ENCODE measurements at places on chromosomes 6 and 20.

DNA sequence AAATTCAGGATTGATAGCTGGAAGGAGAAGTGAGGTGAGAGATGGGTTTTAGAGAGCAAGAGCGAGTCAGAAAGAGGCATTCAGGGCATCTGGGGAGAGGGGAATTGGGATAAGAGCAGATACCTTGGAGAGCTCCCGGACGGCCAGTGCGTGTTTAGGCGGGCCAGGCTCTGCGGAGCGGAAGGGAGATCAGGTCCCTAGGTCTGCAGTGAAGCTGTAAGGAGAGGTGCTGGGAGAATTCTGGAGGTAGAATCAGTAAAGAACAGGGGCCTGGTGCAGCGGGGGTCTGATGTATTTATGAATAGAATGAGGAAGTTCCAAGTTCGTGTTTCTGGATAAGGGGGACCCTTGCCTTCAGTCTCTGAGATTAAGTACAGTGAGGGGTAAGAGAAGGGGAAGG is 47.4 kb upstream of the FAM83D start:
- no peak for DNase-seq

DNA sequence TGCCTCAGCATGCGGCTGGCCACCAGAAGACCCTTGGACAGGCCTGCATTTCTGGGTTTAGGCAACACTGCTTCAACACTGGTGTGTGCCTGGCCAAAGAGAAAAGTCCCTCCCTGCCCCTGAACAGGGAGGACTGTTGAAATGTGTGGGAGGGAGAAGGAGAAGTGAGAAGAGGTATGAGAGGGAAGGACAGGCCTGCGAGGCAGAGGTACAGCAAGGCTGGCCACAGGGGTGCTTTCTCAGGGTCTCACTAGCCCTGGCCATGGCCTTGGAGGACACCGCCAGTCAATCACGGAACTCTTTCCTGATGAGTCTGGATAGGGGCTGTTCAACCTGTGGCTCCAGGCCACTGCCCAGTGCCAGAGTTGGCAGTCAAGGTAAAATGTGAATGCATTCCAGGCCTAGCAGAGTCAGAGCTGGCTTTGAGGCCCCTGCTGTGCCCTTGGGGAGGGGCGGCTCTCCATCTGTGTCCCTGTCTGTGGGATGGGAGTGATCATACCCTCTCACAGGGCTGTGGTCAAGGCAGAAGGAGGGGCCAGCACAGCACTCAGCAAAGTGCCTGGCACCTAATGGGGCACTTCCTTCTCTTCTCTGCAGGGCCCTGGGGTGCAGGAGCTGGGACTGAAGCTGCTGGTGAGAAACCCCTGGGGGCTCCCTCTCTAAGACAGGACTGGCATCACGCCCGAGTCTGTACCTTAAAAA is 43.2 kb upstream of the CDH22 start:
- DNase-seq: no peak

DNA sequence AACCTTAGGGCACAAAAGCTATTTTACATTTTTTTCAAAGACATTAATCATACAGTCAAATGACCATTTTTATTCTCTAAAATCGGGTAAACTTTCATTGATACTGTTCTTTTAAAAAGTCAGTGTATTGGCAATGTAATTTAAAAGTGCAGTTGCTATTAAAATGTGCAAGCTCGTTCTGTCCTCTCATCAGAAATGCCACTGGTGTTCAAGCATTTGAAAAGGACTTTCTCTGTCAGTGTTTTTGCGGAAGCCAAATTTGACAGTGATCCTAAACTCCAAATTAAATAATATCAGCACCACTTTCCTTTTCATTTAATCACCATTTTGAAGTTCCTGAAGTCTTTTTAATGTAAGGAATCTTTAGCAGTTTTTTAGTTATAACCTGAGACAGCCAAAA is 69.6 kb downstream of the AFG1L start:
- DNase-seq: no peak

- DNase-seq: no peak
Observed at GRCh38 chr20:63064745-63065711, 58.3 kb upstream of the BHLHE23 start.

DNA sequence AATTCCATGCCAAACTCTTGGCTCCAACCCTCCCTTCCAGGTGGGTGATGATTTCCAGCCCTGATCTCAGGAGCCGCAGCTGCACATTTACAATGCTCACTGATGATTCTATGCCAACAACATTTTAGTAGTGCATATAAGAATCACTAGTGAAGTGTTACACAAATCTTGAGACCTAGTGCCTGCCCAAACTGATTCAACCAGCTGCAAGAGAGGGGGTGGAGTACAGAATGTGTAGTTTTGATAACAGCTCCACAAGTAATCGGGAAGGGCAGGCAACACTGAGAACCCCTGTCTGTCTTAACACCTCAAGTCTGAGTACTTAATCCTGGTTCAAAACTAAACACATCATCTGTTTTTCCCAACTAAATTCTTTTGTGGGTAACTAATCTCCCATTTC is 91.7 kb downstream of the PRDM1 start:
- DNase-seq: no peak

DNA sequence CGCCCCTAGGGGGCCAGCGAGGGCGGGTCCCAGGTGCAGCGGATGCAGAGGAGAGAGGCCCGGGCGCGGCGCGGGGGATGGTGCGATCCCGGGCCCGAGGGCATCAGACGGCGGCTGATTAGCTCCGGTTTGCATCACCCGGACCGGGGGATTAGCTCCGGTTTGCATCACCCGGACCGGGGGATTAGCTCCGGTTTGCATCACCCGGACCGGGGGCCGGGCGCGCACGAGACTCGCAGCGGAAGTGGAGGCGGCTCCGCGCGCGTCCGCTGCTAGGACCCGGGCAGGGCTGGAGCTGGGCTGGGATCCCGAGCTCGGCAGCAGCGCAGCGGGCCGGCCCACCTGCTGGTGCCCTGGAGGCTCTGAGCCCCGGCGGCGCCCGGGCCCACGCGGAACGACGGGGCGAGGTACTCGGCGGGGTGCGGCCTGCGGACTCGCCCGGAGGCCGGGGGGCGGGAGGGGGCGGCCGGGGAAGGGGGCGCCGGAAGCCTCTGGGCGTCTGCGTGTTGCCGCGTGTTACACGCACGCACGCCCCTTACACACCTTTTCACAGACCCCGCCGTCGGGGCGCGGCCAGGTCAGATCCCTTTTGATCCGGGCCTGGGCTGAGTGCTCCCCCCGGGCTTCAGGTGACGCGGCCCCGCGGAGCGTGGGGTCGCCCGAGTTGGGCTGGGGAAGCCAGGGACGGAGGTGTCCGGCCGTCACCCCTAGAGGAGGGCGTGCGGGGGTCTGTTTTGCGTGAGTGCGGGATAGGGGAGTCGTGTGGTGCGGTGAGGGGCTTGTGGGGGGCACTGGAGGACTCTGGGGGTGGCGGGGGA is 412 bp downstream of the TRIB3 start:
- peak; percentile 36 for DNase-seq
